ENCODE measurements at places on chromosomes 1 and 21.

- ATAC-seq: peak; percentile 90
These were observed at the start of gene LAX1 for GRCh38 chr1:203765029-203765837. Gene LAX1, plus strand, starts transcription at chr1:203765183. Its CDS starts 383 bp downstream, at chr1:203765566.

GRCh38 chr21:43697758-43698643 is 20.9 kb upstream of the PDXK start:
- ATAC-seq: no peak

GRCh38 chr1:38735651-38736161 is 123.9 kb downstream of the RRAGC start:
- no peak for ATAC-seq

GRCh38 chr21:34814529-34814951 is 145.7 kb downstream of the CLIC6 start:
- no peak for ATAC-seq

- ATAC-seq: no peak
These were observed 2.2 kb upstream of the ANGPTL7 start for GRCh38 chr1:11187000-11187399.

- ATAC-seq: no peak
These were observed 643 bp downstream of the NRAS start for GRCh38 chr1:114715952-114716303.

GRCh38 chr1:153404768-153405167 is 11.6 kb upstream of the S100A7A start:
- no peak for ATAC-seq

DNA sequence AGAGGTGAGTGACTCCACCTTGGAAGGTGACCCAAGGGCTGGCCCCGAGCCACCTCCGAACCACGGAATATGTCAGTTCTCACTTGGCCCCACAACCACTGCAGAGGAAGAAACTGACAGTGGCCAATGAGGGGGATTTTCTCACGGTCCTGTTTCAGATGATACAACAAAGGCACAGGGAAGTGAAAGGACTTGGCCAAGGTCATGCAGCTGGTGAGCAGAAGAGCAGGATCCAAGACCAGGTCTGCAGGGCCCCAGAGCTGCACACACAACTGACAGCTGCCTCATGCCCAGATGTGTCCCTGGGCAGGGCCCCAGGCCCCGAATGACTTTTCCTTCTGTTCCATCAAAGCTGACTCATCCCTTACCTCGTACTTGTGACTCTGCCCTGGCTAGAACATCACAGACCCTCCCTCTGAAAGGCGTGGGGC is 25.8 kb upstream of the EVA1B start:
- no peak for ATAC-seq

DNA sequence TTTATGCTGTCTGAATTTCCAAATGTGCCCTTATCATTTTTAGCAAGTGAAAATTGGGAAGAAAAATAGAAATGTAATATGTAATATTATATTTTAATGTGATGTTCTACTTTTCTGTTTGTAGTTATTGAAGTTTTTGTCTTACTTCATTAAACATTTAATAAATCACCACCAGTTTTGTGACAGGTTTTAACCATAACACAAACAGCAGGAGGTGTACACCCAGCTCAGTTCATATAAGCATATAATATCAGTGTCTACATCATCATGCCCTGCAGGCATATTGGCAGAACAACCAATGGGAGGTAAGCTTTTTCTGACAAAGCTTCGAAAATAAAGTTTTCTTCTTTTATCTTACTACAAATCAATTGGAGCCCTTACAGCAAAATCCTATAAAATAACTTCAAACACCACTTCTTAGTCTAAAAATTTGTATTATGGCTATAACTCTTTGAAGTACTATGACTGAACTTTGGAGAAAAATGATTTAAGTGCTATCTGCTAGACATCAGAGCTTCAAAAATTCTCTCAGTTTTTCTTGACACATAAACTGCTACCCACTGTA is 236.7 kb downstream of the BARHL2 start:
- no peak for ATAC-seq

GRCh38 chr1:5548266-5548665 is 444.0 kb downstream of the NPHP4 start:
- no peak for ATAC-seq

- no peak for ATAC-seq
These were observed 213.3 kb upstream of the NFIA start for GRCh38 chr1:60868901-60869663.

GRCh38 chr1:70348399-70349165 is 5.9 kb downstream of the ANKRD13C start:
- no peak for ATAC-seq

GRCh38 chr1:204714861-204715511 is 29.4 kb upstream of the LRRN2 start:
- no peak for ATAC-seq

DNA sequence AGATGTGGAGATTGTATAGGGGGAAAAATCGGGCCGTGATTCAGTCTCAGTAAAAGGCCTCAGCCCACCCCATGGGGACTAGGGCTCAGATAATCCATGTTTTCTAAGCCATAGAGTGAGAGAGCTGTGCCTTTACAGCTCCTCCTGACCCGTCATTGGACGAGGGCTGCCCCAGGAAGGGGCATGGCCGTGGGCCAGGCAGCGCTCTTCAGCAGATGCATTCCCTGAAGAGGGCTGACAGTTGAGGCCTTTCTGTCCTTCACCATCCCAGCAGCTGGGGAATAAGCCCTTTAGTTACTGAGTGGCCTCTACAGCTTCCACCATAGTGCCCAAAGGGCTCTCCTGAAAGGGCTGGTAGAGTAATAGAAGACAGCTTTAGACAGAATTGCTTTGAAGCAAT is 57.2 kb downstream of the ST3GAL3 start:
- no peak for ATAC-seq

DNA sequence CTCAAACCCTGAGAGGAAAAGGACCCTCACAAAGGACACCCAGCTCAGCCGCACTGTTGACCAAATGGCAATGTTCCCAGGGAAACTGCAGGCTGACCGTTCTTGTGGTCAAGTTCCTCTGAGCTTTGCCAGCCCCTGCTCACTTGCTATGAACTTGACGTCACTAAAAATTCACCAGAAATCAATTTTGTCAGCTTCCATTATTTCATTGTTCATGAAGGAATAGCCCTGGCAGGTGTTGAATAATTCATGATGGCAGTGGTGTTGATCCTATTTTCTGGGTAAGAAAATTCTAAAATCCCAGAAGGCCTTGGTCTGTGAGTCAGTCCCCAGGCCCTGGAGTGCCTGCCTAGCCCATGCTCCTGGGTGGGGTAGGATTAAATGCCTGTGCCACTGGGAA is 318.9 kb downstream of the ZNF326 start:
- ATAC-seq: no peak

DNA sequence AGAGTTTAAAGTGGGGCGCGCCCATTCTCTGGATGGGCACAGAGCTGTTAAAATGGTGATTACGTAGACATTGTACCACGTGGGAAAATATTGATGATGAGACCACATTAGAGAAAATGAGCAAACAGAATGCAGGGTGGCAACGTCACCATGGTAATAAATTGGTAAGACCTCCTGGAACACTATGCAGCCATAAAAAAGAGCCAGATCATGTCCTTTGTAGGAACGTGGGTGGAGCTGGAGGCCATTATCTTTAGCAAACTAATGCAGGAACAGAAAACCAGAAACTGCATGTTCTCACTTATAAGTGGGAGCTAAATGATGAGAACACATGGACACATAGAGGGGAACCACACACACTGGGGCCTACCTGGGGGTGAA is 53.5 kb upstream of the CLDN14 start:
- no peak for ATAC-seq

GRCh38 chr1:29389533-29390041 is 153.3 kb downstream of the PTPRU start:
- no peak for ATAC-seq

DNA sequence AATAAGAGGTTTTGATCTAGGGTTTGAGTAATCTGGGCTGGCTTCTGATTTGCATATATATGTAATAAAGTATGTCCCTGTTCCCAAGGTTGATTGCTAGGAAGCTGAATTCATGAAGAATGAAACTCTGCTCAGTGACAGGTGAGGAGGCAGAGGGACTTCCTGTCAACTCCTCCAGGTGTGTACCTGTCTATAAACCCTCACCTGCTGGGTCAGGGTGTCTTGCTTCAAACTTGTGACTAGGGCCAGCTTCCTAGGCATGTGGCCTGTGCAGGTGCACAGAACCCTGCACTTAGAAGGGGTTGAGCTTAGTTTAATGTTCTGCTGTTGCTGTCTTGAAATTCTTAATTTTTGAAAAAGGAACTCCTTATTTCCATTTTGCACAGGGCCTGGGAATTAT is 21.1 kb downstream of the OLFML3 start:
- ATAC-seq: no peak

GRCh38 chr1:212147581-212148033 is 112.1 kb downstream of the DTL start:
- ATAC-seq: no peak

DNA sequence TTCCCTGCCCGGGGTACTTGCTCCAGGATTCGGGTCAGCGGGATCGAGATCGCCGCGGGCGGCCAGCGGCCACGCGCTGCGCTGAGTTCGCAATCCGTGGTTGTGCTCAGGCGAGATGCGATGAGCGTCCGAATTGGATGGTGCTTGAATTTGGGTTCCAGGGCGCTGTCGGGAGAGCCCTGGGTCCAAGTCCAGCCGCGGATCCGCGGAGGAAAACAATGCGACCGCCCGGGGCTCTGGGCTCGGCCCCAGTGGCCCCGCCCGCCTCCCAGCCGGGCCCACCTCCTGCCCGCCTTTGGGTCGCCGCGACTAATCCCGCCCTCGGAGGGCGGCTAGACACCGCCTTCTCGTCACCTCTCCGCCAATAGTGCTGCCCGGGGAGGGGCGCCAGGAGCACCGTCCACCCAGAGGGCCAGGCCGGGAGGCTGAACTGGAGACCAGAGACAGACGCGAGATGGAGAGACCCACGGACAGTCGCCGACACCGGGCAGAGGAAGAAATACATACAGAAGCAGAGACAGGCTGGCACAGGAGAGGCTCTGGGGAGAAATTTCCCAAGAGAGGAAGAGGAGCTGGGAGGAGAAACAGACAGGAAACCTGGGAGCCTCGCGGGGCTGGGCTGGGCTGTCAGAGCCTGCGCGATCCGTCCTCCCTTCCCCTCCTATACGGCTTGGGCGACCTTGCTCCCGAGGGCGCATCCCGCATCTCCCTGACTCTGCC is at the start of gene SEMA6C:
Gene SEMA6C (minus strand): TSS at position 220 of the 720 bp plus-strand sequence. CDS start 4,010 bp downstream, outside the sequence.
- ATAC-seq: peak; percentile 100

DNA sequence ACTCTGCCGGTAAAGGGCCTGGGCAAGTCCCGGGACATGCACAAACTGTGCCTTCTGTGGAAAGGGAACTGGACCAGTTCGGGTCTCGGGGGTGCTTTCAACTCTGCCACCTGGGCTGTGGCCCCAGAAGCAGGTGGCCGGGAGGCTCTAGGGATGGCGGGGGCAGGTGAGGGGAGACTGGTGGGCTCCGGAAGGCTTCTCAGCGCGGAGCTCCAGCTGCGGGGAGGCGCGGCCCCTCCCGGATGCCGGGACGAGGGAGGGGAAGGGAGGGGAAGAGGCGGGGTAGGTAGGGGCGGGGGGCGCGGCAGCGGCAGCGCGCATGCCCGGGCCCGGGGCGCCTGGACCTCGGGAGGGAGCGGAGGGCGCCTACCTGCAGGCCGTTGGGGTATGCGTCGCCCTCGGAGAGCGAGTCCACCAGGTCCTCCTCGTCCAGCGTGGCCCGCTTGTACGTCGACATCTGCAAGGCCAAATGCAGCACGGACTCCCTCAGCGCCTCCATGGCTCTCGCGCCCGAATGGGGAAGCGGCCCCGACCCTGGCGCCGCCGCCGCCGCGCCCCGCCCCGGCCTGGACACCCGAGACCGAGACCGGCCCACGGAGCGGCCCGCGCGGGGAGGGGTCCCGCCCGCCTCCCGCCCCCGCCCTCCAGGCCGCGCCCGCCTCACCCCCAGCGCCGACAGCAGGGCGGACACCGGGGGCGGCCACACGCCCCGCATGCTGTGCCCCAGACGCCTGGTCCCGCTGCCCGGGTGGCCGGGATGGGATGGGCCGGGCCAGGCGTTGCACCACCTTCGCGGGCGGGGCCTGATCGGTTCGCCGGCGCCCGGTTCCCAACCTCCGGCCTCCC is at the start of gene ECE1:
Gene ECE1 (minus strand): TSS at position 764 of the 846 bp plus-strand sequence. CDS start 49 bp downstream, at position 715.
- no peak for ATAC-seq

DNA sequence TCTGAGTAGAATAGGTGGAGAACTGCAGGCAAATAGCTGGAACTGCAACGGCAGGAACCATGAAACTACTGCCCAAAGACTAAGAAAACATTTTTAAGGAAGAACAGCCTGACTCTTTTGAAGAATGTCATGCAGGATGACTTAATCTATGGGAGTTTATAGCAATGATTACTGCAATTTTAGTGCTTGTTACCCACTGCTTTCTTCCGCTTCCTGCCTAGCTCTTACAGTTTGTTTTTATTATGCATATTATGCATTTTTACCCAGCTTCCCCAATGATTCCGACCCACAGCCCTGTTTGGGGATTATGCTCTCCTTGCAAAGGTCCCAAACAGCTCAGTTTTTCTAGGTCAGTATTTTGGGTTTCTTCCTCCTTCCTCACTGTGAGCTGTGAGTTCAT is 71.2 kb downstream of the PCNX2 start:
- ATAC-seq: no peak

GRCh38 chr1:169484683-169485430 is 887 bp downstream of the SLC19A2 start:
- ATAC-seq: peak; percentile 23

DNA sequence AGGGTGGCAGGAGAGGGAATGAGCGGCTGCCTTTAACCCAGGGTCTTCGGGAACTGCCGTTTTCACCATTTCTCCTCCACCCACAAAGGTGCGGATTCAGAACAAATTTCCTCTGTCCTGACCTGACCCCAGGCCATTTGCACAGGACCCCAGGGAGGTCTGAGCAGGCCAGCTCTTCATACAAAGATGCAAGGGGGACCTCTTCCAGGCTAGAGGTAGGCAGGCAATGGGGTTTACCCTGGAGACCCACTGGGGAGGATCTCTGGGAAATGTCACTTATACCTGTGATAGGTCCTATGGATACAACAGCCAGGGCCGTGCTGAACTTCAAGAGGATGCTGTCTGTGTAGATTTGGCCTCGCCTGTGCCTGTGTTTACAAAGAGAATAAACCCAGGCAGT is 89.7 kb upstream of the VAMP3 start:
- ATAC-seq: no peak

DNA sequence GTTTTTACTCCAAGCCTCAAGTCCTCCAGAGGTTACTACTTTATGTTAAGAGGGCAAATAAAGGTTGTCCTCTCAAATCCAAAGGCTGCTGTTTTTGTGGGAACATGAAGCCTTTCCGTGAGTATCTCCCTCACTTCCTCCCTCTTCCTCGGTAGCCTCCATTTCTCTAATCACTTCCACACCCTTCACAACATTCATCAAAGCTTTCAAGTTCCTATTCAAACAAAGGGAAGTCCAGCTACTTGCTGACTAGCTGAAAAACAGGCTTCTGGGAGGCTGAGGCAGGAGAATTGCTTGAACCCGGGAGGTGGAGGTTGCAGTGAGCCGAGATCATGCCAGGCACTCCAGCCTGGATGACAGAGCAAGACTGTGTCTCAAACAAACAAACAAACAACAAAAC is 6.6 kb upstream of the CD48 start:
- no peak for ATAC-seq

GRCh38 chr1:11350265-11350664 is 77.3 kb downstream of the UBIAD1 start:
- ATAC-seq: no peak

Data from activated CD4-positive, CD25-positive, alpha-beta regulatory T cell treated with anti-CD3 and anti-CD28 coated beads, Interleukin-2, amount 50 U/mL, for 24 hours (primary cell).